SK-MEL-5 (cell line): ENCODE measurements at places on chromosomes 7 and 10. TPM values are rescaled to one million over a fixed set of nuclear protein-coding genes. Genes with fewer than 3 reads are reported as not detected.

Gene PPP1R9A
- 3.0 and 3.5 TPM in 2 replicates for total RNA-seq

Gene CALHM1
- not detected in 2 replicates for total RNA-seq

Gene CLCN1
- total RNA-seq, result not detected in 2 replicates

Gene NAT16
- 1.5 and 3.9 TPM in 2 replicates for total RNA-seq

Gene WIPF3
- total RNA-seq, result 3.6 and 4.1 TPM in 2 replicates

- DNase-seq, result no peak
Observed at GRCh38 chr7:139562961-139563565, 39.6 kb downstream of the CLEC2L start.

DNA sequence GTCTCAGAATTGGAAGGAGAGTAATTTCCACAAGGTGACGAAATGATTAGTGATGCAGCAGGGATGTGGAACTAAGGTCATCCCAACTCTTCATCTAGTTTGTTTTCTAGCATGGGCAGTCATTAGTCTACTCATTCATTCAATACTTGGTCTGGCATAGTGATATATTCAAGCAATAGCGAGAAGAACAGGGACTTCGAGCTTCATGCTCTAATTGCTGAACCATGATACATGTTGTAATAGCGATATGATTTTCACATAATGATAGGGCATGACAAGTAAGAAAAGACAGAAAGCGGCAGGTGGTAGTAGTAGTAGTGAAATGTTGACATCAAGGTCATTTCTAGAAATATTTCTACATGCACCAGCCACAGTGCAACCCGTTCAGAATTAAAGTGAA is 652.1 kb downstream of the PHTF2 start:
- no peak for DNase-seq

- DNase-seq, result no peak
Observed at GRCh38 chr10:36097696-36098095, 455.6 kb upstream of the FZD8 start.

- DNase-seq, result no peak
Observed at GRCh38 chr7:41700044-41700471, 2.8 kb downstream of the INHBA start.

- DNase-seq, result no peak
Observed at GRCh38 chr10:16519908-16520861, 1.5 kb downstream of the C1QL3 start.

DNA sequence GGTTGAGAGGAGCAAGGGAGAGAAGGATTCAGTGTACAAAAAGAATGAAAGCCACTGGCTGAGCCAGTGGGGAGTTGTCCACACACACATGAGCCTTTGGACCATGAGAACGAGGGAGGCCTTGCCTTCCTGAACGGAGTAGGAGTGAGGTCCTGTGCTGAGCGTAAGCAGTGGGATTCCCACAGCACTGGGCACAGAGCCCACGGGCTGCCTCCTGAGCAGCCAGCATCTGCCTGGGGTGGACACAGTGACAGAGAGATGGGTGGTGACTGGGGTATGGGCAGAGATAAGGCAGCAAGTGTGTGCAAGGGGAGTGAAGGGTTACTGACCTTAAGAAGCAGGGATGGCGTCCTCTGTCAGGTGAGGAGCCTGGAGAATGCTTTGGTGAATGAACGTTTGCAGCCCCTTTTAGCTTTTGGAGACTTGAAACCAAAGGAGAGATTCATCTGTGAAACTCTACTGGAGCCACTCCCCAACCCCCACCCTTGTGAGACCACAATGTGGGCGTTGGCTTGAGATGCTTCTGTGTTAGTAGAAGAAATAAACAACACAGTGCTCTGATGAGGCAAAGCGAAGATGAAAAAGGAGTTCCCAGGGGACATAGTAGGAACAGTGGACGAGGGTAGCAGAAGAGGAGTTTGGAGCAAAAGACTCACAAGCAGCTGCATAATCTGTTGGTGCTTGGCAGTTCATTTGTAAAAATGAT is 56.5 kb downstream of the FIGNL1 start:
- no peak for DNase-seq

GRCh38 chr10:104144931-104145330 is 23.0 kb downstream of the SFR1 start:
- no peak for DNase-seq
